Right lobe of liver (tissue), 6 donors: ENCODE measurements at places on chromosomes 6 and 20. TPM values are rescaled to one million over a fixed set of nuclear protein-coding genes. Genes with fewer than 3 reads are reported as not detected.

GRCh38 chr6:156779206-156780094 is 2.3 kb downstream of the ARID1B start:
- DNase-seq, result peak; percentile 67

The TBC1D22B gene
- 2.3 TPM for total RNA-seq

The SLC24A3 gene
- 0.24 TPM for total RNA-seq

The NSFL1C gene
- 40.8 TPM for total RNA-seq

The SLC44A4 gene
- not detected for total RNA-seq

- no peak for DNase-seq
These were observed 201.6 kb downstream of the SYNDIG1 start for GRCh38 chr20:24670981-24671380.

The OPRM1 gene
- total RNA-seq, result not detected

- no peak for DNase-seq
These were observed 118.6 kb downstream of the PREX1 start for GRCh38 chr20:48709058-48709691.

- no peak for DNase-seq
These were observed 12.2 kb upstream of the TRPC4AP start for GRCh38 chr20:35104685-35105295.

GRCh38 chr20:16930656-16931055 is 182.5 kb downstream of the OTOR start:
- DNase-seq, result no peak

The CALHM4 gene
- not detected for total RNA-seq

The NRSN1 gene
- not detected for total RNA-seq

The PTP4A1 gene
- 235 TPM for total RNA-seq

DNA sequence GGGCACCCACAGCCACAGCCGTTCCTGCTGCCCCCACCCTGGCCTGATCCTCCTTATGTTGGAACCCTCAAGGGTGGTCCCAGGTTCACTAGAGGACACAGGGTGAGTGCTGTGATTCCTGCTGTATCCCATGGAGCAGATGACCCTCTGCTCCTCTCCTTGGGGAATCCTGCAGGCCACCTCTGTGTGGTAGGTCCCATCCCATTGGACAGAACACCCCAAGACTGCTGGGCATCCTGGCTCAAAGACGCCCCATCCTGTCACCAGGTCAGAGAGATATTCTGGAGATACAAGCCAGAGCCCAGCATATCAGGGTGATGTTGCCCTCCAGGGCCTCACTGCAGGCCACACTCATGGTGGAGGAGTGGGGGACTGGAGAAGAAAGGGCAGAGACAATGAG is 28.4 kb downstream of the HLA-A start:
- DNase-seq, result no peak

DNA sequence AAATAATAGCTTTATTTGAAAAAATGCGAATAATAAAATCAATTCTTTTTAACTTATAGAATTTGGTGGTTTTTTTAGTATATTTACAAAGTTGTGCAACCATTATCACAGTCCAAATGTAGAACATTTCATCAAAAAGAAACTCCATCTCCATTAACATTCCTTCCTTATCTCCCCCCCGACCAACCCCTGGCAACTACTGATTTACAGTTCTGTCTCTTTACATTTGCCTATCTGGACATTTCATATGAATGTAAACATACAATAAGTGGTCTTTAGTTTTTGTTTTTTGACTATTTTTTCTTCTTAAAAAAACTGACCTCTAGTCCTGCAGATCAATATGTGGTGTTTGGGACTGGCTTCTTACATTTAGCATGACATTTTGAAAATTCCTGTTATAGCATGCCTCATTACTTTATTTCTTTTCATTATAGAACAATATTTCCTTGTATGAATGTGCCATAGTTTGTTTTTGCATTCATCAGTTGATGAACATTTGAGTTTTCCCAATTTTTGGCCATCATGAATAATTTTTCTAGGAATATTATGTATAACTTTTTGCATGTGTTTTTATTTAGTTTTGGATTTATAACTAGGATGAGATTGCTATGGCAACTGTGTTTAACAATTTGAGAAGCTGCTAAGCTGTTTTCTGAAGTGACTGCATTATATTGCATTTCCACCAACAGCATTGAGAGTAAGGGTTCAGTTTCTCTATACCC is 344.7 kb downstream of the NKAIN2 start:
- DNase-seq, result no peak

DNA sequence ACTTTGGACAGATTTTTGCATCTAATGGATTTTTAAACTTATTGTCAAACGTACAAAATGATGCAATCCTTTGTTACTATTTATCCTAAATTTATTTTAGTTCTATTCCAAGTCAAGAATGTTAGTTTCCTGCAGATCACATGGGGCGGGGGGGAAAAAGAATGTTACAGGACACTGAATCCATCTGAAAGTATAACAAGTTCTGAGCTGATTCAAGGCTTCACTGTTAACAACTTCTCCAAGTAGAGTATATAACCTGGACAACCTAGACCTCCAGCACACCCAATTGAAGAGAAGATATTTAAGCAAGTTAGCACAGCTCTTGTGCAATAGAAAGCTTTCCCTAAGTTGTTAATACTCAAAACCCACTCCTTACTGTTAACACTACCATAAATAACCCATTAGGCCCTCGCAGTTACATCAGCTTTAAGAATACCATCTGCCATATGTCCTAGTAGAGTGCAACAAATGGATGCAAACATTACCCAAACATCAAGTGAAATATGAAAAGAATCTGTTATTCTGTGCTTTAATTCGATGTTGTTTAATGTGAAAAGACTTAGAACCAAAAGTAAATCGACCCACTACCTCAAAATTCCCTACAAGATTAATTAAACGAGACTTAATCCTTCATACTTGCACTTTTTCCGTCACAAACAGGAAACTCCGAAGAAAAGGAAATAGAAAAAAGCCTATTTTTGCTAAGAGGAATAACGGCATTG is 1.3 kb downstream of the SEC63 start:
- no peak for DNase-seq

- no peak for DNase-seq
These were observed 30.2 kb downstream of the ARHGAP18 start for GRCh38 chr6:129679758-129680157.

The BTNL2 gene
- not detected for total RNA-seq

DNA sequence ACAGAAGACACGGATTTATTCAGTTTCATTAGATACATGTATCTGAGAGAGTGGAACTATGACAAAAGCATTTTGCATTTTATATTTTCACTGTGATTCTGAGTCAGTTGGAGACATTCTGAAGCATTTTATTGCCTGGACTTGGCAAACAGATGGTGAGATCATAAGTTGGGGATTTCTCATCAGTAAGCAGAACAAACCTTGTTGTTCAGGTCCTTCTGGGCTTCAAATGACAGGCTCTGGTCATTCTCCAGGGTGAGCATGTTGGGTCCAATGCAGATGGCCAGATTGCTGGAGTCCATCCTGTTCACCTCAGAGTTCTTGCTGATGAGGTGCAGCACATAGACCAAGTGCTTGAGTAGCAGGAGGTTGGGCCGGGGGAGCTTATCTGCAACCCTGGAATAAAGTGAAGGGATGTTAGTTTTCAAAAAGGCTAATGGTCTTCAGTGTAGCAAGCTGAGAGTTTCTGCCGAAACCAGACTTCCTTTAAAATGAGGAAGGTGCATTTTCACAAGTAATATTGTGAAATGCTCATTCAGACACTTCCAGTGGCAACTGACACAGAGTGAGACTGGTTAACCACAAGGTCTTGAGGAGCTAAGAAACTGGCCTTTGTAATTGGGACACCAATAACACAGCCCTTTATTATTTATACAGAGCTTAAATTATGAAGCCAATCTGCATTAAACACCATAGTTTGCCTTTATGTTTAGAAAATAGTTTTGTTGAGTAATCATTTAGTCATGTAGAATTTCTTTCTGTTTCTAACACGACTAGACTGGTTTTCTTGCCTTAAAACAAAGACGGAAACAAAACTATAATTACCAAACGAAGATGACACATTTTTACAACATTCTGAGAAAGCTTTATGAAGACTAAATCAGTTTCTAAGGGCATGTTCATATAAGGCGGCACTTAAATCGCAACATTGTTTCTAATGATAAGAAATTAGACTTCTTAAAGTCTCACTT is 5.6 kb downstream of the TAGAP start:
- no peak for DNase-seq

The SCRT2 gene
- not detected for total RNA-seq

The FOXC1 gene
- 0.80 TPM for total RNA-seq

DNA sequence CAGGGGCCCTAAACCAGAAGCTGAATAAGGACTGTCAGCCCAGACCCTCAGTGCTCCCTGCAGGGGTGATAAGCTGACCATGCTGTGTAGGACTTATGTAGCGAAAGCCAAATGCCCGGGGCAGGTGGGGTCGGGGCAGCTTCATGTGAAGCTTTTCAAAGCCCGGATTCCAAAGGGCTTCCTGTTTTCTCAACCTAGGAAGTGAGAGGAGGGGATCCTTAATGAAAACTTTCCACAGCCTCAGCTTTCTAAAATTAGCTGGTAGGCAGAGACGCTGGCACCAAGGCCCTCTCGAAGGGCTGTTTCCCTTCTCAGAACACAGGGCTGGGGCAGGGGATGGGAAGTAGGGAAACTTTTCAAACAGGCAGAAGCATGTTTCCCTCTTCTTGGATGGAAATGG is 148.9 kb downstream of the NFATC2 start:
- peak; percentile 38 for DNase-seq

The ADAM33 gene
- total RNA-seq, result 0.47 TPM

GRCh38 chr6:116145803-116146675 is 20.1 kb upstream of the COL10A1 start:
- no peak for DNase-seq

DNA sequence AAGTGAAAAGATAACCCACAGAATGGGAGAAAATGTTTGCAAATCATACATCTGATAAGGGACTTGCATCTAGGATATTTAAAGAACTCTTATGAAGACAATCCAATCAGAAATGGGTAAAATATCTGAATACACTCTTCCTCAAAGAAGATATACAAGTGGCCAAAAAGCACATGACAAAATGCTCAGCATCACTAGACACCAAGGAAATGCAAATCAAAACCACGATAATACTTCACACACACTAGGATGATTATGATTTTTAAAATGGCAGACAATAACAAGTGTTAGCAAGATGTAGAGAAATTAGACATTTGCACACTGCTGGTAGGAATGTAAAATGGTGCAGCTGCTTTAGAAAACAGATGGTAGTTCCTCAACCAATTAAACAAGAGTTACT is 34.8 kb upstream of the SIRT5 start:
- DNase-seq, result no peak

GRCh38 chr20:40463171-40463570 is 225.9 kb downstream of the MAFB start:
- DNase-seq, result peak; percentile 44

The C6orf136 gene
- total RNA-seq, result 8.2 TPM

GRCh38 chr20:24382743-24383142 is 86.7 kb upstream of the SYNDIG1 start:
- no peak for DNase-seq

The TRIM15 gene
- total RNA-seq, result 3.0 TPM

DNA sequence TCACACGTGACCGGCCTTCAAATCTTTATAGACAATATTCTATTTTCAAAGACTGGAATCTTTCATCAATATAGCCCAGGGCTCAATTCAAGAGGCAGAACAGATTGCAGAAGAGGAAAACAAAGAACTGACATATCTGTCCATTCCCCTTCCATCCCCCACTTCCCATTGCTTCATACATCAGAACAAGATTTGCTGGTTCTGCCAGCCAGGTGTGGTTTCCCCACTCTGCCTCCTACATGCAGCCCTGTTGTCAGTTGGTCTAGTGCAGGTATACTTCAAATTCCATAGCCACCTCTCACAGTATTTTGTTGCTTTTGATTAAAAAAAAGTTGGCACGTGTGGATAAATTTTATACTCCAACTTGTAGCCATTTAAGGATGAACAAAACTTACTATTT is 174.9 kb downstream of the CD109 start:
- DNase-seq, result no peak

The CHD6 gene
- 24.1 TPM for total RNA-seq

The SRMS gene
- total RNA-seq, result not detected
